ENCODE measurements at places on chromosomes 12 and 14.

DNA sequence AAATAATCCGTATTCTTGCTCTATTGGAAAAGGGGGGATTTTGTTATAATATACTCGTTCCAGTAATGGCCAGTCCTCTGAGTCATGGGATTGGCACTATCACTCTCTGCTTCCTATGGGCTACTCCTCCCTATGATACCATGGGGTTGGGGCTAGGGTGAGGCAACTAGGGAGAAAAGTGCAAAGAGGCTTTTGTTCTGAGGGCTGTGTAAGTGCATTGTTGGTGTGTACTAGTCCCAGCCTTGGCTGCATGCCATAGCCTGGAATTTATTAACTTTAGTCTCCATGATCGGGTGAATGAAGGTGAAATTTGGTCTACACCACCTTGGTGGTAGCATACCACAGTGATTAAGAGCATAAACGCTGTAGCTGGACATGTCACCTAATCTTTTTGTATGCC is 247.6 kb downstream of the RPAP3 start:
- DNase-seq = no peak

DNA sequence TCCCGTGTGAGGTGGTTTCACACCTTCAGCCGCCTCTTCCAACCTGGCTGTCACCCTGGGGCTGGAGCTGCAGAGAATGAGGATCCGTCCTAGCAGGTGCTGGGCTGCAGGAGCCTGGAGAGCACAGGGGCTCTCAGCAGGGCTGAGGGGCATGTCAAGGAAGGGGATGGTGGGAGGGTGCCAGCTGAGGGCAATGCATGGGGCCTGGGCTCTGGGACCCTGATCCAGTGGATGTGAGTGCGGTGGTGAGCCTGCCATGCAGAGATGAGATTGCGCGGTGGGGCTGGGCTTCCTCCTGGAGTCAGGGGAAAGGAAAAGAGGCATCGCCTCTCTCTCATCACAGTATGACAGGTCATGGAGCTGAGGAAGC is 31.5 kb downstream of the ANAPC7 start:
- no peak for DNase-seq

DNA sequence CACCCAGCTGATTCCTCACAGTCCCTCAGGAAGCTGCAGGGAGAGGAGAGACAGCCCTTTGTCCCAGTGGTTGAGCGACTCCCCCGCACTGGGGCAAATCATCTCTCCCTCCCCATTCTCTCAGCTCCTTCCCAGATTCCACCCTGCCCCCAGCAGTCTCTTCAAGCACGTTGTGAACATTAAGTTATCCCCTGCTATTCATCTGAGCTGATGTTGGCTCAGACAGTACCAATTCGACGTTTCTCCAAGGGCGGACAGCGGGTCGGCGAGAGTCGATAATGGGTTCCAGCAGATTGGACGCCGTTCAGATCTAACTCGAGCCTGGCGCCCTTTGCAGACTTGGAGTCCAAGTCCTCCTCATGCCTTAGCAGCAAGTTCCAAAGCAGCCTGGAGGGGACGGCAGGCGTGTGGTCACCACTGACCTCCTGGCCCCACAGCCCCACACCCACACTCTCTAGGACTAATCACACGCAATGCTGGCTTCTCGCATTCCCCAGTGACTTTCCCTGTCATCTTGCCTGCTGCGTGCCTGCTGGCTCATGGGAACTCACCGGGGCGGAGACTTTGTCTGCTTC is 245.9 kb downstream of the CHST11 start:
- no peak for DNase-seq

DNA sequence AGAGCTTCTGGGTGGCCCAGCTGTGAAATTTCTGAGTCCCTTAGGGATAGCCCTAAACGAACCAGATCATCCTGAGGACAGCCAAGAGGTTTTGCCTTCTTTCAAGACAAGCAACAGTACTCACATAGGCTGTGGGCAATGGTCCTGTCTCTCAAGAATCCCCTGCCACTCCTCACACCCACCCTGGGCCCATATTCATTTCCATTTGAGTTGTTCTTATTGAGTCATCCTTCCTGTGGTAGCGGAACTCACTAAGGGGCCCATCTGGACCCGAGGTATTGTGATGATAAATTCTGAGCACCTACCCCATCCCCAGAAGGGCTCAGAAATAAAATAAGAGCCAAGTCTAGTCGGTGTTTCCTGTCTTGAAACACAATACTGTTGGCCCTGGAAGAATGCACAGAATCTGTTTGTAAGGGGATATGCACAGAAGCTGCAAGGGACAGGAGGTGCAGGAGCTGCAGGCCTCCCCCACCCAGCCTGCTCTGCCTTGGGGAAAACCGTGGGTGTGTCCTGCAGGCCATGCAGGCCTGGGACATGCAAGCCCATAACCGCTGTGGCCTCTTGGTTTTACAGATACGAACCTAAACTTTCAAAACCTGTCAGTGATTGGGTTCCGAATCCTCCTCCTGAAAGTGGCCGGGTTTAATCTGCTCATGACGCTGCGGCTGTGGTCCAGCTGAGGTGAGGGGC is 38.9 kb downstream of the DAD1 start:
- DNase-seq = no peak

- no peak for DNase-seq
These were observed 130.6 kb upstream of the MDM1 start for GRCh38 chr12:68462803-68463202.

GRCh38 chr14:61231810-61232209 is 49.3 kb downstream of the TMEM30B start:
- DNase-seq = no peak

GRCh38 chr14:54715239-54715638 is 148.3 kb downstream of the SAMD4A start:
- DNase-seq = no peak

DNA sequence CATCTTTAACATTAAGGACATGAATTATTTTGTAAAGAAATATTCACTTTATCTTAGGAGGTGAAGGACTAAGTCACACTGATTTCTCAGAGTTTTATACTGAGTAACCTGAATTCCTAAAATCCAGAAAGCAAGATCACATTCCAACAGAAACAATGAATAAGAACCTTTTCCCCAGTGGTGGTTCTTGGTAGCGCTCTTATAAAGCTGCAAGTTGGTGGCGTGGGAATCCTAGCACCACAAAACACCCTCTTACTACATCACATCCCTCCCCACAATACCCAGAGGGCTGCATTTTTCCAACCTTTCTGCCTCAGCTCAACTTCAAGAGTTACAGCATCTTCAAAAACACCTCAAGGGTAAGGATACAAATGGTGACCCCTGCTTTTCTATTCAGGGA is 44.0 kb upstream of the SMUG1 start:
- no peak for DNase-seq

GRCh38 chr14:92105073-92105892 is 1.1 kb downstream of the ATXN3 start:
- no peak for DNase-seq

GRCh38 chr12:120132863-120133385 is 16.4 kb upstream of the RAB35 start:
- DNase-seq = no peak

DNA sequence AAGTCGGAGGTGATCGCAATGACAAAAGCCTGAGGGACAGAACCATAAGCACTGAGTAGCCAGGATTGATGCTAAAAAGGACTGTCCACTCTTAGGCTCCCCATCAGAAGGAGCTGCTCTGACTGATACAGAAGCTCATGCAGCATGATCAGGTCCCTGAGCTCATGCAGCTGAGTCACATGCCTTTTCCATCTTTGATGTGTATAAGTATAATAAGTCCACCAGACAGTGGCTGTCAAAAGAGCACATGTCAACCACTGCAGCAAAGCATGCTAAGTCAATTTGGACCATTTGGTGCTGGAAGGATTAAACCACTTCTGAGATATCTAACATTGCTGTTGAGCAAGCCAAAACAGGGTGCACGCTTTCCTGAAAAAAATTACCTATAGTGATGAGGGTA is 144.1 kb downstream of the NTF3 start:
- DNase-seq = no peak

GRCh38 chr14:33491112-33491511 is 459.8 kb downstream of the EGLN3 start:
- no peak for DNase-seq

DNA sequence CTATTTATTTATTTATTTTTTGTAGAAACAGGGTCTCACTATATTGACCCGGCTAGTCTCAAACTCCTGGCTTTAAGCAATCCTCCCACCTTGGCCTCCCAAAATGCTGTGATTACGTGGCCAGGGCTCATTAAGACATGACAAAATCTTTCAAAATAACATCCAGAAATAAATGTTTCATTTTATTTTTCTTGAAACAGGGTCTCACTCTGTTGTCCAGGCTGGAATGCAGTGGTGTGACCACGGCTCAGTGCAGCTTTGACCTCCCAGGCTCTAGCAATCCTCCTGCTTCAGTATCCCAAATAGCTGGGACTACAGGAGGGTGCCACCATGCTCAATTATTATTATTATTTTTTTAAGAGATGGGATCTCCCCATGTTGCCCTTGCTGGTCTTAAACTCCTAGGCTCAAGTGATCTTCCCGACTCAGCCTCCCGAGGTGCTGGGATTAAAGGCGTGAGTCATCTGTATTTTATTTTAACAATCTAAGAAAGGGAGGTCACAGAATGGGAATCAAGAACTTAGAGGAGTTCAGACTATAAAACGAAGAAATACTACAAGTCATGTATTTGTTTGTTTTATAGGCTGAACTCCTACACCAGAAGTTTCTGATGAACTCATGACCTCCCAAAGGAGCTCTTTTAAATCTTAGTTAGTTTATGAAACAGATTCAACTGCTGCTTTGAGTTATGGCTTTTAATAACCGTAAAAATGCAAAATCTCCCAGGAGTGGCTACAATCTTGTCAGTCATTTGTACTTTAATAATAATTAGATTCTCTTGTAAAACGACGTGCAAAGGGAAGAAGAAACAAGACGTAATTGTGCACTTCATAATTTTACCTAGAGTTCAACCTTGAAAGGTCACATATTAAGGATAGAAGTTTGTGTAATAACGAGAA is 2.1 kb upstream of the TMEM263 start:
- no peak for DNase-seq

DNA sequence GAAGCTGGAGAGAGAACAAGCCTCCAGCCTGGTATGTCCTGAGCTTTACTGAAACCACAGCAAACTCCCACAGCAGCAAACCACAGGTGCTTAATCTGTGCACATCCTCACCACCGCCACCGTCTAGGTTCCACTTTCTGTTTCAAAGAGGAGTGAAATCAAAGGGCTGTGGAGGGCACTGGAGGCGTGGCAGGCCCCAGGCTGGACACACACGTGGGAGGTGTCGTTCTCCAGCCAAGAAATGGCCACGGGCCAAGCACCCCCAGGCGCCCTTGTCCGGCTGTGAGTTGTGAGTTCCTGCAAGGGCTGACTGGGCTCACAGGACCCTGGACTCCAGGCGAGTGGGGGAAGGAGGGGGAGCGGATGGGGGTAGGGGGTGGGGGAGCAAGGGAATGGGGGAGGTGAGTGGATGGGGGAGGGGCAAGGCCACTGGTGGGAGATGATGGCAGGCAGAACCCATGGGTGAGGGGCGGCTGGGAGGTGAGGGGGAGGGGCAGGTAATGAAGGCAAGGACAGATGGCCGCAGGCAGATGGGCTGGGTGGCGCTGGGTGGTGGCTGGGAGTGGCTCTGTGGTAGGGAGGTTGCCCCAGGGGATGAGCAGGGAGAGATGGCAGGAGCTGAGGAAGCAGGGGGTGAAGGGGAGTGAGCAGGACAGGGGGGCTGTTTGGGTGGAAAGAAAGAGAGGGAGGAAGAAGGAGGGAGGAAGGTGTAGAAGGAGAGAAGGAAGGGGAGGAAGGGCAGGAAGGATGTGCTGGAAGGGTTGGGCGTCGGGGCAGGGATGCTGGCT is 86.7 kb downstream of the NCOR2 start:
- no peak for DNase-seq

DNA sequence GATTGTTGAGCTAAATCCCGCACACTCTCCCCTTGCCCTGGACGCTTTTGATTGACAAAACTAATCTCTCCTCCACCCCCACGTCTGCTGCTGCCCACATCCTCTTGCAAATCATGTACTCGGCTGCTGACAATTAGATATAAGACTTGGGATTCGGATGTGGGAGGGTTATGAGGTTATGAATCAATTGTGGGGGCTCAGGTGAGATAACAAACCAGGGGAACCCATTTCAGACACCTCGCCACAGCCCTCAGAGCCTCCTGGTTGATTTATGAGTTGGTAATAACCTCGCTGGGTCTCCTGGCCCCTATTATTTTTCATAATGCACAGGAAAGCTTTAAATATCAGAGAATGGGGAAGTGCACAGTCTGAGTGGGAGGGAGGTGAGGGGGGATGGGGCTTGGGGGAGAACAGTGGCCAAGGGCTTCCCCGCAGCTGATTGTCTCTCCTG is 449.9 kb downstream of the DPF3 start:
- DNase-seq = no peak

- no peak for DNase-seq
These were observed 103.8 kb upstream of the MED13L start for GRCh38 chr12:116381240-116381743.

DNA sequence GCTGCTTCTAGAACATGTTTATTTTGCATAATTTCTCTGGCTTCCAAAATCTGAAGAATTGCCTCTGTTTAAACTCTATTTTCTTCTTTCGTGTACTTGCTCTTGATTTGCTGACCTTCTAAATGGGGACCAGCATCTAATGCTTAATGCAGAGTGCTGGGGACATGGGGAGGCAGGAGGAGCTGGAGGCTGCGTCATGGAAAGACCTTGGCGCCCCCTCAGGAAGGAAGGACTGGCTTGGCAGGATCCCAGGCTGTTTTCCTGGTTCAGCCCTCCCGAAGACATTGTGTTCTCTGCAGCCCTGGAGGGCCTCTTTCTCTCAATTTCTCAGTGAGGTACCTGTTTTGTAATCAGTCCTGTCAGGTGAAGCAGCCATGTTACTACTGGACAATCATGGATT is 5.5 kb downstream of the PRKCH start:
- no peak for DNase-seq

DNA sequence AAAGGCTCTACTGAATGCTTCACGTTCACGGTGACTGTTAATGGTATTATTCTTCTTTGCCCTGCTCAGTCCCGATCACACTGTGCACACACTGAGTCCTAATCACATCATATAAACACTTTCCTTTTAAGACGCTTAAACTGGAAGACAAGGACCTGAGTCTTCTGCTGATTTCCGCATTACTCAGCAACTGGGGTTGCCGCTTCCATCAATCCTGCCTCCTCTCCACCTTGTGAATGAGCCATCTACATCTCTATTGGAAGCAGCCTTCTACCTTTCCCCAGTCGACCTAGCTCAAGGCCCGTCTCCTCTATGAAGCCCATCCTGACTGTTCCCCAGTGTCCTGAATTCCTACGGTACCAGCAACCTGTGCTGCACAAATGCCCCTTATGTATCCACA is 104.7 kb downstream of the NCOR2 start:
- no peak for DNase-seq

- no peak for DNase-seq
These were observed 177.8 kb upstream of the C14orf180 start for GRCh38 chr14:104401785-104402184.

- DNase-seq = no peak
These were observed 39.2 kb downstream of the SAMD4A start for GRCh38 chr14:54606178-54606577.

- no peak for DNase-seq
These were observed 177.9 kb downstream of the RBM19 start for GRCh38 chr12:113788020-113788856.
